Muscle of leg (tissue), 16 donors: ENCODE measurements at places on chromosomes 1 and 21.

GRCh38 chr1:154422521-154422920, 17.4 kb downstream of the IL6R start:
- no peak for DNase-seq

DNA sequence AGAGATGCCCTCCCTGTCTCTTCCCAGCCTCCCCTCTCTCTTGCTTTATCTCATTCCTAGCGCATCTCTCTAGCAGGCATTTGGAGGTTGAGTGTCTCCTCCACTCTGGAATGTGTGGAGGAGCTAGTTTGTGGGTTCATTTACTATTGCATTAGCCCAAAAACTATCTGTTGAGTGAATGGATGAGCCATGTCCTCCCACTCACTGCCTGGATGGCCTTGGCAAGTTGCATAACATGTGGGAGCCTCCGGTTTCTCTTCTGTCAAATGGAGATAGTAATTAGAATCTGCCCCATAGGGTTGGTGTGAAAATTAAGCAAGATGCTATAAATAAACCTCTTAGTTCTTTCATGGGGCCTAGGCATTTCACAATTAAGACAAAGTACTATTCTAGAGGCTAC, 181.8 kb downstream of the KAZN start:
- DNase-seq, result no peak

DNA sequence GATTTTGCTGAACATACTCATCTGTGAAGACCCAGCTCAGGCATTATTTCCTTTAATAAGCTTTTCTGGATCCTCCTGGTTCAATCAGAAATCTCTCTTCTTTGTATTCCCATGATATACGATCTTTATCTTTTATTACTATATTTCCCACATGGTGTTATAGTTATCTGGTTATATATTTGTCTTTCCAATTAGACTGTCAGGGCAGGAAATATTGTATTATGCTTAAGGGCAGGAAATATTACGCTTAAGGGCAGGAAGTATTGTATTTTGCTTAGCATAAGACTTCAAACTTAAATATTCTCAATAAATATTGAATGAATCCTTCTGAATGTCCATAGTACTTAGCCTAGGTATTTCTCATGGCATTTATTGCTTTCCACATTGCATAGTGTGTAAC, 122.2 kb downstream of the COQ8A start:
- DNase-seq, result no peak

DNA sequence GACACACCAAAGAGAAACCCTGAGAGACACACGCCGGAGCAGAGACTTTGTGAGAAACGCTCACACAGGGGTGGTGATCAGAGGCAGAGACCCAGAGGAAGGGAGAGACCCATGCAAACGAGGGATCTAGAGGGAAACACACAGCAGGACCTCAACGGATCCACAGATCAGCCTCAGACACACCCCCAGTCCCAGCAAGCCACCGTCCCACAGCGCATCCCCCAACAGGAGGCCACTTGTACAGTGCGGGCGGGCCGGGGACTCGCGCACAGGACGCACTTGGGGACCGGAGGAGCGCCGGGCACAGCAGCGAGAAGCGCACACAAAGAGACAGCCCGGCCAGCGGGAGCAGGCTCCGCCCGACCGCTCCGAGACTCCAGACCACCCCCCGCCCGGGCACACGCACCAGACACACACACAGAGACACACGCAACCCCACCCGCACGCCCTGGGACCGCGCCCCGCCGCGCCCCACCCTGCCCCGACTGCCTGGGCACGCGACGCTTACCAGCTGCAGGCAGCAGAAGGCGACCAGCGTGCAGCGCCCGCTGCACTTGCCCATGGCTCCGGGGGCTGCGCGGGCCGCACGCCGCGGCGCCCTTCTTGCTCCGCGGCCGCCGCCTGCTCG, 587 bp downstream of the NKAIN1 start:
- DNase-seq, result peak; percentile 23

- DNase-seq, result no peak
These were observed 611 bp upstream of the ZSWIM5 start for GRCh38 chr1:45206808-45207623.

DNA sequence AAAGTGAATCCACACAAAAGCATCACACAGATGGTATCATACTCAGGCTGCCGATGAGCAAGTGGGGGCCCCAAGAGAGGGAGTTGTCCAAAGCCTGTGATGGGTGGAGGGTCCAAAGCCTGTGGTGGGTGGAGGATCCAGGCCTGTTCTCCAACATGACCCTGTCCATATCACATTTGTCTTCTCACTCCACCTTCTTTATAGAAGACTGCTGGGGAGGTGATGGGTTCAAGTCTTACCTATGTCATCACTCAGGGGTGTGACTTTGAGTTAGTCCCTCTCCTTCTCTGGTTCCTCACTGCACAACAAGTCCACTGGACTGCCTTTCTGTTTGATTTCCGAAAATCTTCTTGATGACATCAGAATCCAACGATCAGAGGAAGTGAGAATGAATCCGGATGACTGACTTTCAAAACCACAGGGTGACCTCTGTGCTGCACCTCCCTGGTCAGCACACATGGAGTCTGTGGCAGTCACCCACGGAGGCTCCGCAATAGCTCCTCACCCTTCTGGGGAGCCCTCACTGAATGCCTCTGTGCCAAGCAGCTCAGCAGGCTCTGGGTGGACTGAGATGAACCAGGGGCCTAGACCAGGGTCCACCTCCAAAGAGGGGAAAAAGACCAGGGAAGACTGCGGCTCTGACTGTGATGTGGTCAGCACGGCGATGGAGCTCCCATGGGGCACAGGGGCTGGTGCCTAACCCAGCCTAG, 166.8 kb downstream of the HIVEP3 start:
- peak; percentile 65 for DNase-seq

GRCh38 chr1:119254067-119254720, 113.7 kb upstream of the WARS2 start:
- DNase-seq, result no peak

DNA sequence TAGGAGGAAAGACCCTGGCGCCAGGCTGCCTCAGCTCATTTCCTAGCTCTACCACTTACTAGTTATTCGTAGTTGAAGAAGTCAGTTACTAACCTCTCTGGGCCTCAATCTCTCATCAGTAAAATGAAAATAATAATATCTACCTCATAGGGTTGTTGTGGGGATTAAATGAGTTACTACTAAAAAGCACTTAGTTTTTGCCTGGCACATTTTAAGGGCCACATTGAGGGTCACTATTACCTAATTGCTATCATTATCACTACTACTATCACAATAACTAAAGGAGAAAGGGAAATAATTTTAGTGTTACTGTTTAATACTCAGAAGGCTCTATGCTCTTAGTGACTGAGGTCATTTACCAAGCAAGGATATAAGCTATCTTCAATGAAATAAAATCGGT, 25.0 kb downstream of the TRIT1 start:
- DNase-seq, result no peak

GRCh38 chr1:41645062-41645461, 160.6 kb upstream of the EDN2 start:
- DNase-seq, result no peak

DNA sequence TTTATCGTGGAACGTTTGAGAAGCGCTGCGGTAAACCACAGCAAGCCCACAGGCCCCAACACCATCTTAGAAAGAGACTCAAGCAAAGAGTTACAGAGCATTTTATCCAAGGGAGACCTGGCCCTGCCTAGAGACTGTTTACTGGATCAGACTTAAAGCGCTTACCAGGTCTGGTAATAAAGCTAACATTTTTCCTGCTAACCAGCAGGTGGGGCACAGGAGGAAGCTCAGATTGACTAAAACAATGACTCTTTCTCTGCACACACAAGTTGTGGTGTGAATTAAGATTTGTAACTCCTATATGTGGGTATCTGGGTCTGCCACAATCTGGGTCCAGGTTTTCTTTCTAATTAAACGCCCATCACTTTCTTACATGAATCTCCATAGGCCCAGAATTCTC, 136.5 kb upstream of the ETS2 start:
- peak; percentile 42 for DNase-seq

DNA sequence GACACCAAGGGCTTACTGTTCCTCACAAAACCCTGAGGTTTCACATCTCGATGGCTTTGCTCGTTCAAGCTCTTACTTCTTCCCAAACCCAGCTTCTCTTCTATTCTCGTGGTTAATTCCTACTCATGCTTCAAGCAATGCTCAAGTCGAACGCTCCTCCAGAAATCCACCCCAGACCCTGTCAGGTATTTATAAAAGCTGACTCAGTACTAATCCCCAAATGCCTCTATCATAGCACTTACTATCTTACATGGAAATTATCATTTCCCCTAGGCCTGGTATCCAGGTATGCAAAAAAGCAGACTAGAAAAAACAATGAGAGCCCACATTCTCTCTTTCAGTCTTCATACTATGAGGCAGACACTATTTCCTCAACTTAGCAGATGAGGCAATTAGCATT, 6.3 kb downstream of the EBNA1BP2 start:
- DNase-seq, result no peak

DNA sequence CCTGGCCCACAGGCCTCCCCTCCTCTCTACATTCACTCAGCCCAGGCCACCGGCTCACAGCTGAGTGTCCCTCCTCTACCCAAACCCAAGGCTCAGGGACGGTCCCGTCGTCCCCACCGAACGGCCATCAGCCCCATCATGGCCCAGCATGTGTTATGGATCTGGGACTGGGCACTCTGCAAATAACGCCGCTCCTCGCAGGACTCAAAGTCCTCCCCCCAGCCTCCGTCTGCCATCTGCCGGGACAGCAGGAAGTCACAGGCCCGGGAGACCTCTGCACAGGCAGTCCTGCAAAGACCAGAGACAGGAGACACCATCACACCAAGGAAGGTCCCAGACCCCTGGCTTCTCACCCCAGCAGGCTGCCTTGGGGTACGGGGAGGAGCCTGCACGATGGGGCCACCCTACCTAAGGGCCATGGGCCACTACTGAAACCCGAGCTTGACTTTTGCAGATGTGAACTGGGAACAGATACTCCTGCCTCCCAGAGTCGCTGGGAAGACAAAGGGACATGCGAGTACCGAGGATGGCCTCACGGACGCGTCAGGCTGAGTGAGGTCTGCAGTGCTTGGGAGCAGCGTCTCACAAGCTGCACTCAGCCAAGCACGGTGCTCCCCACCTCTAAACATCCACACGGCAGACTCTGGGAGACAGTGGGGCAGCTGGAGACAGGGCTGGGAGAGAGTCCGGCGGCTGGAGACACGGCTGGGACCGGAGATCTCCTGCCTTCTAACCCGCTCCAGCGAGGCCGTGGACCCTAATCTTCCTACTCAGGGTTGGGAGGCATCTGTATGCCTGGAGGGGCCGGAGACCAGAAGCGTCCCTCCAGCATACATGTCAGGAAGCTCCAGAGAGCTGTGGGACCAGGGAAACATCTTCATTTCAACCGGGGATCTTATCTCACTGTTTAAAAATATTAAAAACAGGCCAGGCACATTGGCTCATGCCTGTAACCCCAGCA, 10.4 kb upstream of the SPATC1L start:
- DNase-seq, result no peak

DNA sequence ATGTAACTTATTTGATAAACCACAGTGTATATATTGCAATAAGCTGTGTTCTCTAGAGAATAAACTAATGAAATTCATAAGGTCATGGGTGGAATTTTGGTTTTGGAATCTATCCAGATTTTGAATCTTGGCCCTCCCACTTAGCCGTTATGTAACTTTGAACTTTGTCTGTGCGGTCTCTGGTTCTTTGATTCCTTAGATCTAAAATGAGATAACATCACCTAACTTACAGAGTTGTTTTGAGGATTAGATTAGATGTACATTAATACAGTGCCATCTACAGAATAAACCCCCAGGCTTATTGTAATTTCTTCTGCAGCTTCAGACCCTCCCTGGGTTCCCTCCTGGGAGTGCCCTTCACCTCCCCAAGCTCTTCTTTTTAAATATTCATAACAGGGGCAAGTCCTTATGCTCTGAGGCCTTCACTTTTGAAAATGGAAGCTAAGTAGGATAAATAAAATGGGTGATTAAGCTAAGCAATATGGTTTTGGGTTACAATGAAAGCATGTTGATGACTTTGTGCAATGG, 124.3 kb downstream of the ATG4C start:
- DNase-seq, result no peak

DNA sequence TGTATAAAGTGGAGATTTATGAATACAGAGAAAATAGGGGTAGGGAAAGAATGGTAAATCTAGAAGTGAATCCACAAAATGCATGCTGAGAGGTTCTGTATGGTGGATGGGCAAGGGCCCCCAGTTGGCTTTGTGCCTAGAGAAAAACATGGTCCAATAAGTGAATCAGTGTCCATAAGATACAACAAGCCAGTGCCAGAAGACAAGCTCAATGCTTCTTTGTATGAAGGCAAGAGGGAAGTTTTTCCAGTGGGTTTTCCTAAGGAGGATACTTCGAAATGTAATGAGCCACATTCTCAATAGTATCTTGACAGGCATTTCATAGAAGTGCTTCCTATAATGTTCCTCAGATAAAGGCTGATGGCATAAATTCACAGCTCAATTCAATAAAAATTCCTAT, 169.4 kb upstream of the HMCN1 start:
- DNase-seq, result no peak

GRCh38 chr1:212513586-212513985, 80.9 kb downstream of the NENF start:
- no peak for DNase-seq

GRCh38 chr1:237814319-237814924, 76.3 kb downstream of the ZP4 start:
- DNase-seq, result no peak

DNA sequence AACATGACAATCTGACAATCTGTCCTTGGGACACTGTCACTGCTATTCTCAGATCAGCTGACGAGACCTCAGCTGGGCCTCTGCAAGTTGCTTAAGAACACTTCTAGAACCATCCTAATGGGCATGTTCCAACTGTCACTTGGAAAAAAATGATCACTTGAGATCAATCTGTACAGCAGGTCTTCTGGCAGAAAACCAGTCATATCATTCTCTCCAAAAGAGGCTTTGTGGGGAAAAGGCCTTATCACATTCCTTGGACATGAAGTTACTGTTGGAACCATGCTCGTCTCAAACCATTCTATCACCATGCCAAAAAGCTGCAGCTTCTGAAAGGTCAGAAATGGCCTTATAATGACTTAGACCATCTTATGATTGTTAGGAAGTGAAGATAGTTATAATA, 744.2 kb downstream of the USP25 start:
- DNase-seq, result peak; percentile 67

- DNase-seq, result no peak
These were observed 22.8 kb downstream of the NEK7 start for GRCh38 chr1:198179556-198179981.

DNA sequence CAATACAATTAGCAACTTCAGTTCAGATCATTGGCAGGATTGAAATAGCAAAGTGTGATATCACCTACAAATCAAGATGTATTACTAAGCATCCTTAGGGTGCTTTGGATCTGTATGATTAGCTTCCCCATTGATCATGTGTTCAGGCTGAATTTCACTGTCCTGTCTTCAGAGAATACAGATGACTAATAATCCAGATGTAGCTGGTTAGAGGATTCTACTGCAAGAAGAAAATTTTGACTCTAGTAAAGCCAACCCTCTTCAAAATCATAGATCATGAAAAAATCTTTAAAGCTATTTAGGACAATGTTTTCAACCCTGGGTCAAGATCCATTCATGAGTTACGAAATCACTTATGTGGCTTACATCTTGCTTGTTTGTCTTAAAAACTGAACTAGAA, 184.4 kb downstream of the PTGER3 start:
- DNase-seq, result no peak
